Stimulated activated CD8-positive, alpha-beta memory T cell treated with anti-CD3 and anti-CD28 coated beads, Interleukin-7, amount 100 ng/mL, for 1 hour (primary cell): ENCODE measurements at places on chromosomes 4 and X.

DNA sequence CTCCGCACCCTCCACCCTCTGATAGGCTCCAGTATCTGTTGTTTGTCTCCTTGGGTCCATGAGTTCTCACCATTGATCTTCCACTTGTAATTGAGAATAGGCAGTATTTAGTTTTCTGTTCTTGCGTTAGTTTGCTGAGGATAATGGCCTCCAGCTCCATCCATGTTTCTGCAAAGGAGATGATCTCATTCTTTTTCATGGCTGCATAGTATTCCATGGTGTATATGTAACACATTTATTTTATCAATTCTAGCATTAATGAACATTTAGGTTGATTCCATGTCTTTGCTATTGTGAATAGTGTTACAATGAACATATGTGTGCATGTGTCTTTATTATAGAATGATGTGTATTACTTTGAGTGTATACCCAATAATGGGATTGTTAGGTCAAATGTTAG lies 814.6 kb upstream of the FRG1 start:
- DNase-seq = no peak

GRCh38 chrX:99172958-99173357 lies 1237.1 kb downstream of the PCDH19 start:
- no peak for DNase-seq

DNA sequence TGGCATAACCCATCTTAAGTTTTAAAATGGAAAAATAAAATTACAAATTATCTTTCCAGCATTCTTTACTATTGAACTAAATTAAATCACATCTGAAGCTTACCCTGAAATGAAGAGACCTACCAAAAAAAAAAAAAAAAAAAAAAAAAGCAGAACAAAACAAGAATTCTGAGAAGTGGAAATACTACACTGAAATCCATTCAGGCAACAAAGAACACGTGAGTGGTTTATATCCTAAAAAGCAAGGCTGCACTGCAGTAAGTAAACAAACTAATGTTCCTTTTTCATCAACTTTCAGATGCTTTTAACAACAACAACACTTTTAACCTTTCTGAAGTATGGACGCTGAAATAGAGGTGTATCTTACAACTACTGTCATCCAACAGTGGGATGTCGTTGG lies 7.5 kb downstream of the FRYL start:
- DNase-seq = no peak

DNA sequence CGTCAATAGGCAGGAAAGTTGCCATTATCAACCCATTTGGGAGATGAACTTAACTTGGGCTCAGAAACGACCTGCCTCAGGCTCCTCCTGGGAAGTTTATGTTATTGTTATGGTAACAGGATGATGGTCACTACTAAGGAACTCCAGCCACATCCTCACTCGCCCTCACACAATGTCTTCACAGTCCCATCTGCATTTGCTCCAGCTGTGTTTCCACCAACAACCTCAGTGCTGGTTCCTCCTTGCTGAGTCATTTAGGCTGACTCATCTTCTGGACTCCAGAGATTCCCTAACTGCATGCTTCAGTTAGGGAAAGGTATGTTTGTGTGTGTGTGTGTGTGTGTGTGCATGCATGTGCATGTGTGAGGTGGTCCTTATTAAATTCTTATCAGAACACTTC lies 293.4 kb upstream of the BOD1L1 start:
- DNase-seq = no peak

DNA sequence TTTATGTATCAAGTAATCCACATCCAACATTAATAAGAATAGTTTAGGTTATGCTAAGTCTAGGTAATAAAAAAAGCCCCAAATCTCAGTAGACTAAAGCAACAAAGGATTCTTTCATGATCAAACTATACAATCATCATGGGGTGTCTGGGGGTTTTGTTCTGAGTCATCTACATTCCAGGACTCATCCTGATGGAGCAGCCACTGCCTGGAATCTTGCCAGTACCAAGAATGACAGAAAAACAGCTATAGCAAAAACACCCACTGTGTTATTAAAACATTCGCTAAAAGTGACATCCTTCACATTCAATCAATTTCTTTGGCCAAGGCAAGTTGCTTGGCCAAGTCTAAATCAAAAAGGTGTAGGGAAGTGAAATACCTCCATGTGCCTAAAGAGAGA lies 3.9 kb upstream of the ARHGEF38 start:
- DNase-seq = no peak

DNA sequence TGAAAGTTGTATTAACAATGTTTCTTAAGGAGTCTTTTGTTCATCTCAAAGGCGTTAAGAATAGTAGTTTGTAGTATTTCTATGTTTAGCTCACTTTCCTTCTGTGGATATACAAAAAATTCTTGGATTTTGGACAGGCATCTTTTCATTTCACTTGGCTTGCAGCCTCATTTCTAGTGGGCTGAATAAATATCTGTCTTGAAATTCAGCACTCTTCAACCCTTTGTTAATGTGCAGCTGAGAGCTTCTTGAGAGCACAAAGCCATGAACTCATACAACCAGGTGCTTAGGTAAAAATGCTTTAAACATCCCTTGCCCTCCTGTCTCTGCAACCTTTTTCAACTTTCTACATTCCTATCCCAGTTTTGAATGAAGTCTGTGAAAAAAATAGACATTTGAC lies 1003.2 kb downstream of the C4orf33 start:
- no peak for DNase-seq

- no peak for DNase-seq
Measured at GRCh38 chrX:108268434-108269080, 169.7 kb downstream of the COL4A6 start.

- no peak for DNase-seq
Measured at GRCh38 chrX:129797251-129797906, 17.6 kb downstream of the SASH3 start.

DNA sequence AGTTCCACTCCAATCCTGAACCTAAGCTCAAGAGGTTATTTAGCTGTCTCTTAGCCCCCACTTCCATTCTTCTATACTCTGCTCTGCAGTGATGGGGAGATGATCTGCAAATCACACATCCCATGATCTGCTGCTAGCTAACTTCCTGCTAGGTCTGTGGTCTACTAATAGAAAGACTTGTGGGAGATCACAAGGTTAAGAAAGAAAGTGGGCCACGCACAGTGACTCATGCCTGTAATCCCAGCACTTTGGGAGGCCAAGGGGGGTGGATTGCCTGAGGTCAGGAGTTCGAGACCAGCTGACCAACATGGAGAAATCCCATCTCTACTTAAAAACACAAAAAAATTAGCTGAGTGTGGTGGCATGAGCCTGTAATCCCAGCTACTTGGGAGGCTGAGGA lies 471.1 kb upstream of the NWD2 start:
- no peak for DNase-seq

- DNase-seq = no peak
Measured at GRCh38 chrX:97234471-97235081, 350.9 kb downstream of the RPA4 start.

DNA sequence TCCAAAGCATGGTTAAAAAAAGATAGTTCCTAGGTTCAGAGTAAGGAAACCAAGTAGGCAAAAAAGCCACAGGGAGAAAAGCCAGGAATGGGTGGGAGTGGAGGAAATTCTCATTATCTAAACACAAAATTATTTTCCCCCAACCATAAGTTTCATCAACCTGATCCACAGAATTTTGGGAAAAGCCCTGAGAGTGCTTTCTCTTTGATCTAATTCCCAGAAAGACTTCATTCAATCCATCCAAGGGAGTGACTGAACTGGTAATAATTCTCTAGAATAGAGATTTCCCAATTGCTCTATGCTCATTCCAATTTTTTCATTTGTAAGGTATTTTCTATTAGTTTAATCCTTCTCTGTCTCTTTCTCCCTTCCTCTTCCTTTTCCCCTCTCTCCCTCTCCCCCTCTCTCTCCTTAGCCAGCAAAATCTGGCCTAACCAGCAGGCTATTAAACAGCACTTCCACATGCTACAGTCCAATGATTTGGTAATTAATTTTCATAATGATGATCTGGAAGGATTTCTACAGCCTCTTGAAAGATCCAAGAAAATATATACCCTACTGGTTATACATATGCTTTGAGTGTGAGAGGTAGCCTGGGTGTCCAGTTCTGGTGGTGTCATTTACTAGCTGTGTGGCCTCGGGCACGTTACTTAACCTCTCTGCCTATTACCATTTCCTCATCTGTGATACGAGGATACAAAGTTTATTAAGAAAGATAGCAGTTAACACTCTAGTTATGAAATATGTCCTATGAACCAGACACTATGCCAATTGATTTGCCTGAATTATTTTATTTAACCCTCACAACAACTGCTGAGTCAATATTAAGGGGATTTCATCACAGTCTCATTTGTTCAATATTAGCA lies 251.5 kb upstream of the RASGEF1B start:
- no peak for DNase-seq

- DNase-seq = no peak
Measured at GRCh38 chr4:86831262-86832130, 17.7 kb downstream of the SLC10A6 start.

DNA sequence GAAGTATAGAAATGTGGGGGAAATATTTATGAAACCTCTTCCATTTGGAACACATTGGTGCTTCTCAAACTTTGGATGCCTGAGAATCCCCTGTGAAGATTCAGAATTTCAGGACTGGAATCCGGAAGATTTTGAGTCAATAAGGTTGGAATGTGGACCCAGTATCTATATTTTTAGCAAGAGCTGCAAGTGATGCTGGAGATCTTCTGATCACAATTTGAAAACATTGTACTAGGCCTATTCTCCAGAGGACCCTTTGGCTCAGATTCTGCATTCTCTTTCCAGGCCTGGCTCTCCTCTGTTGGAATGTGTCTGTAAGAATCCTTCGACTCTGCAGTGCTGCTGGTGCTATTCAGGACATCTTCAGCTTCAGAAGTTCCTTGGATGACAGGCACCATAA lies 2.4 kb upstream of the PKD2 start:
- no peak for DNase-seq

DNA sequence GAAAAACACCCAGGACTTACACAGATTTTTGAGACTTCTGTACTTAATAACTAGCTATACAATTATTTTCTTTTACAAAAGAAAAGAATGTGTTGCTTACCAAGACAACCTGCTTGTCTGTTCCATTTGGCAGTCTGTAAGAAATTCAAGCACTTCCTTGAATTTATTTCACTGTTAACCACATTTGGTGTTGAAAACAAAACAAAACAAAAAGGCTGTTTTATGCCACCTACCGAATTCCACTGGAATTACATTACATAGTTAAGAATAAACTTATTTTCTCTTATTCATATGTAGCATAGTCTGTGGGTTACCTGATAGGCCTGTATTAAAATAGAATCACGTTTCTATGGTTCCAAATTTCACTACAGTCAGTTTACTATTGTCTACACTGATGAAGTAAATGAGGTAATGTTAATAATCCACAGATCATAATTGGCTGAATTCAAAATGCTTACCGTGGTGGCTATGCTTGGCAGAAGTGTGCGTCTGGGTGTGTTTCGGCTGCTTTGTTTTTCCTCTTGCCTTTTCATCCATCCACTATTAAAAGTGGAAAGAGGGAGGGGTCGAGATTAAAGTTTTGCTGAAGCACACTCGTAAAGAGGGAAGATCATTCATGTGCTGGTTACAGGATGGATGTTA lies at the start of gene TLR1:
Gene TLR1, minus strand, starts transcription at position 138 of the 642 bp plus-strand sequence. CDS start 5,960 bp downstream, outside the sequence.
- DNase-seq = no peak

DNA sequence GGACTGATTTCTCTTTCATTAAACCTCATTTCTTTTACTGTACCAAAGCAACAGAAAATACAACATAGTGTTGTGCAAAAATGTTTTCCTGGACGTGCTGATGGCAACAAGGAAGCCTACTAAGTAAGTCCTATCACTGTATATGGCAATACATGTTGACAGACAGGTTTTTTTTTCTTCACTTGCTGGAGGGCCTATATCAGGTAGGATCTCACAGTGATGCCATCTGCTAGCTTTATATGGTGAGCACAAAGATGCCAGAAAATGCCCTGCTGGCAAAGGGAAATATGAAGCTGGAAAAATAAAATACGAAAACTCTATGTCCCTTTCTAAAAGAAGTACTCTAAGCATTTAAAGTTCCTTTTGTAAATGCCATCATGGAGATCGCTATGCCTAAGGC lies 119.0 kb upstream of the PDLIM3 start:
- DNase-seq = no peak

DNA sequence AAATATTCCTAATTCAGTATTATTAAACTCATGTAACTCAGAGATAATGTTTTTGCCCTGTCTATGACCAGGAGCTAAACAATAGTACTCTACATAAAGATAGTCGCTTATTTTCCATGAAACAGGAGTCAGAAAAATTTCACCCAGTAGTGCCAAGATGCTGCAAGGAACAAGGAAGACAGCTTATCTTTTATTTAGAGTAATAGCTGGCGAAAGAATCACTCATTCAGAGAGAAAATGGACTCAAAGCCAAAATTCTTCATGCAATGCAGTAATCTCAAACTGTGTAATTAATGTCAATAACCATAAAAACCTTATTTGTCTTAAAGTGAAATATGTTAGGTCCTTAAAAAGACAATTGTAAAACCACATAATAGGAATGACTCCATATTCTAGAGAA lies 477.8 kb downstream of the ANKRD50 start:
- DNase-seq = no peak

DNA sequence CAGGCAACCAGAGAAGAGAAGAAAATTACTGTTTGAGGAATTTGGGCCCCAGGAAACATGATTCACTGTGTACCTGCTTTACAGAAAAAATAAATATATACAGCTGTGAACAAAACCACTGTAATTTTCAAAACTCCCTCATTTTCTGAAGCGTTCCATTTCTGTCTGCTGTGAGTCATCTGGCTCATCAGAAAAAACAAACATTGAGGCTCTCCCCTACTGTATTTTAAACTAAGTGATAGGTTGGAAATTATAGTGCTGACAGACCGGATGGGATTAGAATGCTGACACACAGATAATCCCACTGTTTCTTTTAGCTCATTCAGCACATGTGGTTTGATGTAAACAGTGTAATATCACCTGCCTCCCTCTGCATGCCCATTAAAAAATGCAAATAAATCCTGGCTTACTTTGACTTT lies 847.0 kb downstream of the TRIML1 start:
- no peak for DNase-seq

DNA sequence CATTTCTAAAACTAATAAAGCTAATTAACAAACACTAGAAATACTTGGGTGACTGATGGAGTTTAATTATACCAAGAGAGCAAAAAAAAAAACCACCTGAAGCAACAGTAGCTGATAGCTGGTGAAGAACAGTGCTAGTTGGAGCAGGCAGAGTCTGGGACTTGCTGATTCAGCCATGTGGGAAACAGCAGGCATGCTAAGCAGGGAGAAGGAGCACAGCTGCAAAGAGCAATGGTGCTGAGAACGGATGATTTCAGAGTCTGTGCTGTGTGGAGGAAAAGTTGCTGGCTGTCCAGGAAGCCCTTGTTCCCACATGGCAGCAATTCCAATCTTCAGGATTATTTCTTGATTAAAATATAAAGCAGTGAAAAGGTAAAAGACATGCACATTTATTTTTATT lies 68.8 kb downstream of the NPY1R start:
- DNase-seq = no peak
